ENCODE measurements at places on chromosomes 5 and 9.
A peak's percentile ranks its signal among the peaks of the same experiment; 100 is the strongest.

DNA sequence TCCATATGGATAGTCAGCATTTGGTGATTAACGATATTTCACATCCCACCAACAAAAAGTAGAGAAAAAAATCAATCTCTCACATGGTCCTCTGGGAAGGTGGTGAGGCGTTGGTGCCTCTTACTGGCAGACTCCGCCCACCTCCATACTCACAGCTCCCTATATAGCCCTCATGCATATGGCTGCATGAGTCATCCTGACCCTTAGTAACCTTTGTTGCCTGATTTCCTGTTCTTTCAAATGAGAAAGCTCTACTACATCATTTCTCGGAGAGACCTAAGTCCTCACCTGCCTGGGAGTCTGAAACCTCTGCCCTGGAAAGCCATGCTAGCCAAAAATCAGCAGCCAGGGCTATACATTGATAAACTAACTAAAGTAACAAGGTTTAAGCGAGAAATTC lies 33.3 kb upstream of the ABCA1 start:
- no peaks in the 10 kb centered on the region for H3K27me3 ChIP-seq
- no peak overlapping the region for H3K4me3 ChIP-seq
- H3K27ac ChIP-seq = peak overlapping the region; percentile 85
- H3K4me1 ChIP-seq = peaks cover 31% of the 10 kb centered on the region
- H3K36me3 ChIP-seq = no peaks in the 10 kb centered on the region

GRCh38 chr5:61767231-61768080 lies 435.4 kb downstream of the ZSWIM6 start:
- H3K27me3 ChIP-seq = peaks cover 2% of the 10 kb centered on the region
- no peaks in the 10 kb centered on the region for H3K4me1 ChIP-seq
- H3K27ac ChIP-seq = no peak overlapping the region
- no peak for DNase-seq
- no peaks in the 10 kb centered on the region for H3K36me3 ChIP-seq
- H3K4me3 ChIP-seq = no peak overlapping the region

DNA sequence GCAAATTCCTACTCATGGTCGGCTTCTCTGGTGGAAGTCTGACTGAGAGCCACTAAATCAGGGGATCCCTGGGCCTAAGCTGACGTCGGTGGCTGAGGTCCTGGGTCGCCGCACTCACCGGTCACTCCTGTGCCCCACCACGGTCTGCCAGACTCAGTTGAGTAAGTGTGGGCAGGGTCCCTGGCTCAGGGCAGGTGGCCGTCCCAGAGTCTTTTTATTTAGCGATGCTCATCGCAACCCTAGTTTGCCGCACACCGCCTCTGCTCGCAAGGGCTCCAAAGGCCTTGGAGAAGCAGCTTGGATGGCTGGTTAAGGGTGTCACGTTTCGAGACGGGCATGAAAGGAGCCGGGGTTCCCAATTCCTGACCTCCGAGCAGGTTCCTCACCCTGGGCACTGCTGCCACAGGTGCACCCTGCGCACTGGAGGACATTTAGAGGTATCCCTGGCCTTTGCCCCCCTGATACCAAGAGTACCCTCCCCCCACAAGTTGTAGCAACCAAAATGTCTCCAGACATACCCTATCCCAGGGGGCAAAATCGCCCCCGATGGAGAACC lies 59.9 kb downstream of the NSUN2 start:
- no peaks in the 10 kb centered on the region for H3K4me1 ChIP-seq
- no peaks in the 10 kb centered on the region for H3K36me3 ChIP-seq
- peaks cover 15% of the 10 kb centered on the region for H3K27me3 ChIP-seq
- no peak overlapping the region for H3K27ac ChIP-seq

- peak; percentile 13 for DNase-seq
- no peak overlapping the region for H3K4me3 ChIP-seq
- H3K4me1 ChIP-seq = peaks cover 11% of the 10 kb centered on the region
- H3K27ac ChIP-seq = no peak overlapping the region
- H3K36me3 ChIP-seq = no peaks in the 10 kb centered on the region
Measured at GRCh38 chr9:8857068-8857925, 1057.7 kb upstream of the DMAC1 start.

DNA sequence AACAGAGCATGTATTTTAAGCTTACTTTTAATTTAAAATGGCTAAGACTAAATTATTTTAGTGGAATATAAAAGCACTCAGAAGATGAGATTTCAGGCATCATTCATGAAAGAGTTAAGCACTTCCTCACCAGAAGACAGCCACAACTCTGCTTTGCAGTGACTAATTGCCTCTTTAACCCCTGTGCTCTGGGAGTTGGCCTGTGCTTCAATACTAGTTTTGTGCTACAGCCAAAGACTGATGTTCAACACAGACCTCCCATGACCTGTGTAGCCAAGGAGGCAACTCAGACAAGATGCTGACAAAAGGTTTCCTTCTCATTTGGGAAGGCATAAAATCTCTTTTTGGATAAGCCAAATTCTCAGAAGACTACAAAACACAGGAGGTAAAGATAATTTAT lies 353.5 kb downstream of the FBXL17 start:
- no peak overlapping the region for H3K4me3 ChIP-seq
- no peaks in the 10 kb centered on the region for H3K4me1 ChIP-seq
- DNase-seq = no peak

Measured in activated CD4-positive, alpha-beta memory T cell treated with anti-CD3 and anti-CD28 coated beads for 36 hours (primary cell).